ENCODE measurements at places on chromosomes 2 and 18.

DNA sequence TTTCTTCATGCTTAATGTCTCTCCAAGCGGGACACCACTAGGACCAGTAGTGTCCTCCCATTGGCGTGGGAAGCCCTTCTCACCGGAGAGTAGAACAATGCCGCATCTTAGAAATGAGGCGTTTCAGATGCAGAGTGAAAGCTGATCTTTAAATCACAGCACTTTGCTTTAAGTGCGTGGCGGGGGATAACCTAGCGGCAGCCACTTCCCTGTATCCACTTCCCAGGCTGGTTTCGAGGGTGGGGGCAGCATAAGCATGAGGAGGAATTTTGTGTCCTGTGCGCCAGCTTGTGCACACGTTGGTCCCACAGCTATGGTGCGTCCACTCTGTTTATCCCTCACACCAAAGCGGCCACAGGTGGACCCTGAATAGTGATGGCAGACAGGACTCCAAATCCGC is 63.1 kb downstream of the MBP start:
- DNase-seq = no peak

DNA sequence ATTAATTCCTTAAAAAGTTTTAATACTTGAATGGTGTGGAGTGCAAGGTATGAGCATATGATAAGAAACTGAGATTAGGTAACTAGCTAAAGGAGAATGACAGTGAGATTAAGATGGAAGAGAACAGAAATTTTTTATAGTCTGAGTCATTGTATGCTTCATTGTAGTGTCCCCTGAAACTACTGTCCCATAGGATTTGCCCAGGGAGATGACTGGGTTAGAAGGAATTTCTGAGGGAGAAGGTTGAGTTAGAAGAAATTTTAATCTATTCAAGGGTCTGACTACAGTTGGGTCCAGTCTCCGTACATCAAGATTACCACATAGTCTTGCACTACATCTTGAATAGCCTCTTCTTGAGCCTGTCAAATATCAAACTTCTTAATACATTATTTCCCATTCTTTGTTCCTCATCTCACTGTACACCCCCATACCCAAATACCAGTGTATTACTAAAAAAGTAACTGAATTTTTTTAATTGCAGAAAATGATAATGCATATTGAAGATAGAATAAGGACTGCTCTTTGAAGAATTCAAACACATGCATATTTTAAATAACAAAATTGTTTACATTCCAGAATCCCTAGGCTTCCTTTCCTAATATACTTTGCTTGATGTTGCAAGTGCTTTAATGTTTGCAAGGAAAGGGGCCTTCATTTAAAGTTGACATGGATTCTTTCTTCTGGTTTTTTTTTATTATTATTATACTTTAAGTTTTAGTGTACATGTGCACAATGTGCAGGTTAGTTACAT is 314.3 kb upstream of the COL3A1 start:
- DNase-seq = no peak

DNA sequence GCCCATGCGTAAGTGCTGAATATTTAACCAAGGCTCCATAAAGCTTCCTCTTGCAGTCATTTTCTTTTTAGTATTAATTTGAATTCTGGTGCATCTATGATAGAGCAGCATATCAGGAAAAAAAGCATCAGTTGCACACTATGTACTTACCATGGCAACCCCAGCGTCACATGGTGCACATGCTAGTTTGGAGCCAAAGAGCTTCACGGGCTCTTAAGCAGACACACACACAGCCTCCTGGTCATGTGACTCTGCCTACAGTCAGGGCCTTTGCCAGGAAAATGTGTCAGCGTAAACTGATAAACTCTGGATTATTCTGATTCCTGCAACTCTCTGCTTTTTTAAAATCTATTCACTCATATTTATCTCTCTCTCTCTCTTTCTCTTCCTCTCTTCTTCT is 30.2 kb downstream of the NYAP2 start:
- no peak for DNase-seq

GRCh38 chr2:157784169-157784822 is 91.8 kb downstream of the ACVR1 start:
- DNase-seq = no peak

DNA sequence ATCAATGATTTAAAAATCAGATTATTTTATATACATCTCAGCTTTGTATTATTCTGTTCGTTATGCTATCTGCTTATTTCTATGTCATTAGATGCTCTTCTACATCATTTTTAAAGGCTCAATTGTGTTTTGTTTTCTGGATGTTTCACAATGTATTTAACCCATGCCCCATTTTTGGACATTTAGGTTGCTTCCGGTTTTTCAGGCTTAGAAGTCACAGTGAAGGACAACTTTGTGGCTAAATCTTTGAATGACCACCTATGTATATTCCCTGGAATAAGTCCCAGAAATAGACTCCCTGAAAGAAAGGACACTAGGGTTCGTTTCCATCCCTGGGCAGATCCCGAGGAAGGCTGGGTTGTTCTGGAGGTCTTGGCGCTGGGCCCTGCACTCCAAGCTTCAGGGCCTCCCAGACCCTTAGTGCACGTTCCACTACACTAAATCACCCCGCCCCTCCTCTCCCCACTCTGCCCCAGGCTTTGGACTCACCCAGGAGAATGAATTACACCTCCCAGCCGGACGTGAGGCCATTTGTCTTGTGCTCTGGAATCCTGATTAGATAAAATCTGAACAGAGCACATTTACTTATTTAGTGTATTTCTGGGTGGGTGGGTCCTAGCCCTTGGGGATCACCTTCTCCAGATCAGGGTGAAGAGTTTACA is 188.2 kb downstream of the ZFP36L2 start:
- no peak for DNase-seq

- DNase-seq = no peak
Observed at GRCh38 chr2:20526708-20527107, 79.8 kb downstream of the RHOB start.
